ENCODE measurements at places on chromosomes 12 and 14.
A peak's percentile ranks its signal among the peaks of the same experiment; 100 is the strongest.

DNA sequence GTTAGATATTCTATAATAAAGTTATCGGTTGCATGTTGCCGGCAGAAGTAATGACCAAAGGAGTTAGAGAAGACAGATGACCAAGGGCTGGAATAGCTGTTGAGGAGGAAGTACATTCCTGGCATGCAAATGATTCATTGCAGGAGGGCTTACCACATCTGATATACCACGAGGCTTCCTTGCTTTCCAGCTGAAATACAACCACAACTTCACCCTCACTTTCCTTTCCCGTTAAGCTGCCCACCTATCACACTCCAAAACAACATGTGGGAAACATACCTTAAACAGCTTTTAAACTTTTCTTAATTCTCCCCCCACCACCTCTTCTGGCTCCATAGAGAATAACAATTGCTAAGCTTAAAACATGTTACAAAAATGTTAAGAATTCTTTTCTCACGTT, 594.1 kb downstream of the NRXN3 start:
- no peak for DNase-seq

DNA sequence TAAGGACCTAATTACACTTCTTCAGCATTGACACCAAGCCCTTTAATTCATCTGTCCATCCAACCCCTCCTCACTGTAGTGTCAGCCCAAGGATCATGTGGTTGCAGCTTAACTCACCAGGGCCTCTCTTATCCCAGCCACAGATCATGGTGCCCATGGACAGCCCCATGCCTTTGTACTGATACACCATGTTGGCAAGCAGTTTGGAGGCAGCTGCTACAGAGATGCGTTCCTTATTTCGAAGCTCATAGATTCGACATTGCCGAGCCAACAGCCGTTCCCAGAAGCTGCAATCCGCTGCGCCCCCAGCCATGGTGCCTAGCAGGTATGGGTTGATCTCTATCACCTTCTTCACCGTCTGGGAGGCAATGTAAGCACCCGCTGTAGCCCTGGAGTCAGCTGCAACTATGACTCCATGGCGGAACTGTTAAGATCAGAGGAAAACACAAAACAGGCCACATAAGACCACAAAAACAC, 1.4 kb downstream of the PSMB5 start:
- DNase-seq = no peak

GRCh38 chr14:72609205-72609916, 284.5 kb downstream of the DPF3 start:
- DNase-seq = no peak

DNA sequence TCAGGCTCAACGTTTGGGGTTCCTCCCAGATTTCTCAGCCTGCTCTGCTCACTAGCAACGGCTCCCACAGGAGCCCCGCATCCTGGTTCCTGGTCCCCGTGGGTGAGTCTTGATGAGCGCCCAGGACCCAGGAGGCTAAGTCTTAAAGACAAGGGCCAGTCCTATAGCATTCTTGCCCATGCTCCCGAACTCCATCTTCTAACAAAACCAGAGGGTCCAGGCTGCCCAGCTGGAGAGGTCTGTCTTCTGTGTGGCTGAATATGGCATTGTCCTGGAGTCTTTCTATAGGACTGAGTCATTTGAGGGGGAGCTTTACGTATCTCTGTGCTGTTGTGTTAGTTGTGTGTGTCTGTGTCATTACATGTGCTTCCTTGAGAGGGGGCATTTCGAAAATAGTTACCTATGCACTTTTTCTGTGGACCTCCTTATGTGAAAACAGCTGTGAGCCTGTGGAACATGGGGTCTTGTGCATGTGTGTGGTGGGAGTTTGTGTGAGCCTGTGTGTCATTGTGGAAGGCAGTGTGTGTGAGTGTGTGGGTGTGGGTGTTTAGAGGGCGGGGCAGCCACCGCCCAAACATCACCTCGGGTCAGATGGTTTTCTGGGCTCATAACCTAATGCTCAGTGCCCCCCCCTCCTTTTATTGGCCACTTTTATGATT, 9.1 kb upstream of the TBX5 start:
- DNase-seq = no peak

GRCh38 chr12:50541139-50541538, 36.4 kb downstream of the DIP2B start:
- DNase-seq = no peak

- DNase-seq = no peak
Measured at GRCh38 chr14:94659256-94659655, 47.1 kb downstream of the SERPINA3 start.

DNA sequence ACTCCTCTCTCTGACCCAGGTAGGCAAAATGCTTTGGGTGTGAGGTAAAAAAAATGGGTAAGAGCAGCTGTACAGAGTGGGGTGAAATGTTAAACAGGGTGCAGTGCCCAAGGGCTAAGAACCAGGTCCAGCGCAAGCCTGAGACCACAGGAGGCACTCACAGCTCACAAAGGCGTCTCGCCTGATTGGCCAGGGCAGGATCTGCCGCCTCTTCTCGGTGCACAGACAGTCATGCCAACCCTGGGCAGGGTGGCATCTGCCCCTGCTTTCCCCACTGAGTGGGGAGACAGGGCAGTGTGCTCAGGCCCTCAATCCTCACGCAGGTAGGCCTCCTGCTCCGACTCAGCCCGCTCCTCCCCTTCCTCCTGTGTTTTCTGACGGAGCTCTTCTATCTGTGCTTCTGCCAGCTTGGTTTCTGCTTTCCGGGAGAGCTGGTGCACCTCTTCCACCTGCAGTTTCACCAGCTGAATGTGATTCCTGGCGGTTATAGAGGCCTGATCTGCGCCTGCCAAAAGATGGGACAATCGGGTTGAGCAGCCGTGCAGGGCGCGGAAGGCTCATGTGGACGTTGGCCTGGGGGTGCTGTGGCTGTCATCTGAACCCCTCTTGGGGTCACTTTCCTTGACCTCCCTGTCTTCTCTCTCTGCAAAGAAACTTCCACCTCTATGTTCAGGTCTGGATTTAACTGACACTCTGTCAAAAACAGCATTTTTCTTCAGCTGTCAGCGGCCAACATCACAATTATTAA, 4.7 kb downstream of the B3GNT4 start:
- DNase-seq = no peak

DNA sequence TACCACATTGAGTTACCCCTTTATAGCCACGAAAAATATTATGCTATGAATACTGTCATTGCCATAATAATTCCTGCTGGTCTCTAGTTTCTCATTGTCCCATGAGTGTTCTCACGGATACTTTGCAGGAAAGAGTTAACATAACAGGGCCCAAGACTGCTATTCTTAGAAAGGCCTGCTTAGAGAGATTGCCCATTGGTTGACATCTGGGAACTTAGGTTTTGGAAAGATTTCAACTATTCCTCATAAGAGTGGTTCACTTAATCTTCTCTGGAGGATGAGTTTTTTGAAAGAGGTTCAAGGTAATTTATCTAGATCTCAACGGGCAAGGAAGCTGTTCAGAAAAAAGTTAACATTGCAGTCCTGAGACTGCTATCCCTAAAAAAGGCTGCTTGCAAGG, 18.4 kb upstream of the PRPF39 start:
- DNase-seq = no peak

DNA sequence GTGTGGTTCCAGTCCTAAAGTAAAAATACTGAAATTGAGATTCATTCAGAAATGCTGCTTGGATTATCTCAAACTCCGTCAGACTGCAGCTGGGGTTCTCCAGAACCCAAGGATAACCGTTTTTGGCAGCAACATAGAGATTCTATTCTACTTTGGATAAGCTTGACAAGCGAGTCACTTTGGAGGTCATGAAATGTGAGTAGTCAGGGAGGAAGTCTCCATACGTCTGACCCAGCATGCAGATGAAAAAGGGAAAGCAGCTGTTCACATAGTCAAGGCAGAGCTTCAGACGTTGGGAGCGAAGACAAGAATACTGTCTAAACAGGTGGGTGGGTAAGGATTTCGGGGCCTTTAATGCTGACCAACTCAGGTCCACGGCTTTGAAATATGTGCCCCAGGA, 14.9 kb upstream of the HSP90B1 start:
- no peak for DNase-seq

- no peak for DNase-seq
Measured at GRCh38 chr14:67955261-67955660, 135.7 kb downstream of the RAD51B start.

DNA sequence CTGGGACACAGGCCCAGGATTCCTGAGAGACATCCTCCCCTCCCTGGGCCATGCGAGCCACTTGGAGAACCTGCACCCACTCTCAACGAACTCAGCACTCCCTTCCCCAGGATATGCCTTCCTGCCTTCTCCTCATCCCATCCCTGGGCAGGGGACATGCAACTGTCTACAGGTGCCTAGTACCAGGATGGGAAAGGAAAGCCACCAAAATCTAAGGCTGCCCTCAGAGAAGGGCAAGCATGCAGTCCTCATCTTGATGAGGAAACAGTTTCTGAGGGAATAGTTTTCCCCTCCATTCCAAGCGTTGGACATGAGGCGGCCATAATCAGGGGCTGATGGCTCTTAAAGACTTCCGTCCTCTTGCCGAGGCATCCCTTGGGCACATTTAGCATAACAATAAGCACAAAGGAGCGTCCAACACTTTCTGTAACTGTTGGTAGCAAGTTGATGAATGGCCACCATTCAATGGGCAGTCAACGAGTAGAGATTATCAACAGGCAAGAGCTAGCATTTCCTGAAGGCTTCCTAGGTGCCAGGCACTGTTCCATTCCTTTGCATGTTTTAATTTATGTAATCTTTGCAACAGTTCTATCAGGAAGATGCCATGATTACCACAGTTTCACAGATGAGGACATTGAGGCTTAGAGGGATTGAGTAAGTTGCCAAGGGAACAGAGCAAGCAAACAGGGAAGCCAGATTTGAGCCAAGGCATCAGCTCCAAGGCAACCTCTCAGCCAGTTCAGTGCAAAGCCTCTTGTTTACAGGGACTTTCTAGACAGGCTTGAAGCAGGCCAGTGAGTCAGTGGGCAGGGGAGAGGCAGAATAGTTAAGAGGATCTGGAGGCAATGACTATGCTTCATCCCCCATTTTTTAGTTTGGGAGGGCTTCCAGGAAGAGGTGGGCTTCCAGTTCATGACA, 105.1 kb downstream of the SINHCAF start:
- no peak for DNase-seq

- DNase-seq = no peak
Measured at GRCh38 chr12:25797949-25798348, 160.5 kb upstream of the RASSF8 start.

- DNase-seq = no peak
Measured at GRCh38 chr12:102479099-102479885, 1.1 kb downstream of the IGF1 start.

DNA sequence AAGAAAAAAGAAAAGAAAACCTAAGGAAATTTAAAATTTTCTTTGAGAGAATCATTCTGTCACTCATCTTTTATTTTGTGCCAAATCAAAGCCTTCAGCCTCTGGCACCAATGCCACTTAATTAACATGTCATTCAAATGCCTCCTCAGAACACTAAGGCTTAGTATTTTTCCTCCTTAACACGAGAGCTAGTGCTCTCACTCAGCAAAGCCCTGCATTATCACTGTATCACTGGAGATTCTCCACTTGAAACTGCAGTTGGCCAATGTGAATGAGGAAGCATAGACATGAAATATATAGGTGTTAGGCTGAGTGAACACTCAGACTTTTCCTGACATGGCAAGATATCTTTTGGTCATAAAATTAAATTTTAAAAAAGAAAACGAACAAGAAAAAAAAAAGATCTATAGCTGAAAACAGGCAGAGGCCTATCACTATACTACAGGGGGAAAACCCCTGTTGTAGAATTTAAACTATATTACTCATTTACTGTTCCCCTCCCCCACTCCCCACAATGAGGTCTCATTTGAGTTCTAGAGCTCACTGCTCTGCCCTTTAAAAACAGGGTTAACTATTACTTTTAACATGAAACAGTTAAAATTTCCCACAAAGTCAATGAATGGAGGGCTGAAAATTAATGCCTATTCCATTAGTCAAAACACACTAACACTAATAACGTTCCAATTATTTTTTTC, 5.1 kb downstream of the MBIP start:
- DNase-seq = no peak

DNA sequence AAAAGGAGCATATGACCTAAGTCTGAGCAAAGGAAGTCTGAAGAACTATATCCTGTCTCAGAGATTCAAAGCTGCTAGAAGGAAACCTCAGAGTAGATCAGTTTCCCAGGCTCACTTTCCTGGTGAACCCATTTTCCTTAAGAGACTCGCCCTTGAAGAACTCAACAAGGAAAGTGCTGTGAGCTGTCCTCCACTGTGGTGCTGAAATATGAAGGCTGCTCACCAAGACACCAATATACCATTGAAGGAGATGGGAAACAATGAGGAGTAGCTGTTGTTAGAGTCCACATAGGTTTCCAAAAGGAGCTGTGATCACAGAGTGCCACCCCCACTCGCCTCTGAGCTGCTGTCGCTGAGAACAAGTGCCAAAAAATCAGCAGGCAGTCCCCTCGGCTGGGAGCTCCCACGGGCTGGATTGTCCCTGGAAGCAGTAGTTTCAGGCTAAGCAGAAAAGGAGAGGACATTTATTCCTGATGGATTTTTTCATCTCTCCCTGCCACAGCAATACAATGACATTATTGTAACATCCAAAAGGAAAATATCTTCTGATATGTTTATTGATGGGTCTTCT, 282.1 kb downstream of the RPS29 start:
- DNase-seq = no peak

GRCh38 chr14:73227812-73228781, 9.2 kb upstream of the PAPLN start:
- peak; percentile 67 for DNase-seq

DNA sequence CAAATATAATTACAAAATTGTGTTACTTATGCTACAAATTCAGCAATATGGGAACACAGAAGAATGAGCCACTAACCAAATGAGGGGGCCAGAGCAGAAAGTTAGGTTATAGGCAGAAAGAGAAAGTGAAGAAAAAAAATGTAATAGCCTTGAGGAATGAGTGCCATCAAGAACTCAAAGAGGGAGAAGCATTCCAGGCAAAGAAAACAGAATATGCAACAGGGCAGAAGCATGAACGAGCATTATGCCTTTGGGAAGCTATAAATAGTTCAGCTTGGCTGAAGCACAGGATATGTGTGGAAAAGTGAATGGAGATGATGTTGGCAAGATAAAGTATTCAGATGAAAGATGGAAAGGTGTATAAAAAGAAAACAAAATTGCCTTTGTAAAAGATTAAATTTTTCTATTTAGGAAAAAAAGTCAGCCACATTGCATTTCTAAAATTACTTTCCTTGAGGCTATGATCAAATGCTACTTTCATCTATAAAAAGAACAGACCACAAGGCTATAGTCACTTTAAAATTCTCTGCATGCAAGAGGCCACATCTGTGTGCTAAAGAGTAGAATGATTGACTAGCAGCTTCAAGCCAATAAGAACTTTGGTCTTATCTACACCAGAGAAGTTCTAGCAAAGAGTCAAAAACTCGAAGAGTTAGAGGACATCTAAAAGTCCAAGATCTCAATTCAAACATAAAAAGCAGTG, 193.6 kb upstream of the GARIN6 start:
- no peak for DNase-seq

- DNase-seq = no peak
Measured at GRCh38 chr12:102326982-102327381, 129.3 kb upstream of the PMCH start.

Measured in left ventricle myocardium superior (tissue), 1 donor.